NCI-H460 (cell line): ENCODE measurements at places on chromosomes 2 and 18.

GRCh38 chr2:169573974-169574299 is 272 bp upstream of the FASTKD1 start:
- no peak for DNase-seq

DNA sequence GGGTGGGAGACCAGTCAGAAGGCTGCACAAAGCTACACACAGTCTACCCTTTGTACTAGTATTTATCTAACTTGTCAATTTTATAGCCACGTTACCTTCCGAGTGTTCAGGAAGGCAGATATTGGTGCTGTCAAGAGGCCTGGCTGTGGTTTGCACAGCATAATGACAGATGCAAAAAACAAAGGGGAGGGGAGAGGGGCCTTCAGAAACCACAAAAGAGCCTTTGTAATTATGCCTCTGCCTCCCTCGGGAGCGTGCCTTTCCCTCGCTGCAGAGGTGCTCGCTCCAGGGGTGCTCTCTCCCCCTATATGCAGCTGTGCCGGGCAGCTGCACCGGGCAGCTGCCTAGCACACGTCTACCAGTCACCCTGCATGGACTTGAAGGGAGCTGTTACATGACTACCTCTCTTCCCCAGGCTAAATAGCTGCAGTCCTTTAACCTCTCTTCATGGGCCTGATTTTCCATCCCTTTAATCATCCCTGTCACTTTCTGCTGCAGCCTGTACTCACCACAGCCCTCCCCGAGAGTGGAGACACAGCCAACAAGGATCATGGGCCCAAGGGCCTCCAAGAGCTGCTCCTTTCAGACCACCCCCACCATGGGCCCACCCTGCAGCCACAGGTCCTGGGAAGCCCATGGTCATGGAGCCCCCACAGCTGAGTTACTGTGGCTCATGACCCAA is 168.4 kb upstream of the PKDCC start:
- DNase-seq = no peak

DNA sequence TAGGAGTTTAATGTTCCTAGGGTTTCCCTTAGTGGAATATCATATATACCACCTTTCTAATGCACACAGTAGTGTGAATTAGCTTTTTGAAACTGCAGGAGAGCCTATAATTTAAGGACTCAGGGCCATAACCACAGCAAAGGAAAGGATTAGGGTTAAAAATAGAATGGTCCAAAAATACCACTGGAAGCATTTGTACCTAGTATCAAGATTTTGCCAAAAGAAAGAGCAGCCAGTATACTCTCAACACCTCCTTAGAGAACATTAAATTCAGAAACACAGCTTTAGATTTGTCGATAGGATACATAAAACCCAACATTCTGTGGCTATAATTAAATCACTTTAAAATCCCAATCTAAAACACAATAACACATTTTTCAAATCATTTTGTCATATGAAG is 634.9 kb downstream of the EPHA4 start:
- no peak for DNase-seq

- no peak for DNase-seq
Measured at GRCh38 chr18:55320424-55321264, 267.3 kb downstream of the TCF4 start.

DNA sequence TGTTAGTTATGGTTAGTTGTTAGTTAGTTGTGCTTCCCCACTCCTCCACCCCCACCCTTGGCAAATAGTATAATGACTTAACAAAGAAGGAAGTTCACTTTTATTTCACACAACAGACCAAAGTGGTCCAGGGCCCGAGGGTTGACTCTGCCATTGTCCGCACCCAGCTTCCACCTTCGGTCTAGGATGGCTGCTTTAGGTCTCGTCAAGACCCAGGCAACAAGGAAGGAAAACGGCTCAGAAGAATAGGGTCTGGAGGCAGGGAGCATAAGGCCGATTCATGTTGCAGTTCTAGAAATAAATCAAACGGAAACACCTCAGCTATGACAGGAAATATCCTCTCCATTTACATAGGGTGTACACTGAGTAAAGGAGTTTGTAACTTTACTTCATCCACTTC is 206.0 kb upstream of the CXCR4 start:
- no peak for DNase-seq

- DNase-seq = no peak
Measured at GRCh38 chr2:133331436-133331835, 236.8 kb downstream of the NCKAP5 start.

GRCh38 chr18:48544661-48545415 is 6.0 kb downstream of the CTIF start:
- no peak for DNase-seq

- DNase-seq = peak; percentile 73
Measured at GRCh38 chr18:36711813-36712444, 116.9 kb downstream of the TPGS2 start.

GRCh38 chr18:35786365-35787042 is 186.0 kb upstream of the RMP24 start:
- DNase-seq = no peak

DNA sequence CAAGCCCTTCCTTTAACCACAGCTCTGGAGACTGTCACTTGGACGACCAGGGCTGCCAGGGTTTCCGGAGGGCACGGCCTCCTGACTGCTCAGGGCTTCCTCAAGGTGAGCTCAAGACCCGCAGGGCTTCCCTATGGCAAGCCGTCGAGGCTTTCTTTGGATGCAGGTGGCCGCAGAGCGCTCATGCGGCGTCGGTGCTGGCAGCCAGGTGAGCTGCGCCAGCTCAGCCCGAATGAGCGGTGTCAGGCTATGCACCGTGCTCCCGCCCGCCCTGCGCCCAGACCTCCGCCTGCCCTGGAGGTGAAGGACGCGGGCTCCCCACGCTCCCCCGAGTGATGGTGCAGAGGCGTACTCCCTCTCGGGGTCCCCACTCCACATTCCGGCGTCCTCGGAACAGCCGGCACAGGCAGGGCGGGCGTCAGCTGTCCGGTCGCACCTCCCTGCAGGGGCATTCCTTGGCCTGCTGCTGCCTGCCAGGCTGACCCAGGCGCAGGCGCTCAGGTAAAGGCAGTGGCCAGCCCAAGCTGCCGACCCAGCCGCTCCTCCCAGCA is 20.8 kb upstream of the TUBB6 start:
- no peak for DNase-seq

- no peak for DNase-seq
Measured at GRCh38 chr2:240522406-240522805, 35.4 kb downstream of the ANKMY1 start.

- no peak for DNase-seq
Measured at GRCh38 chr2:100818003-100818605, 1.8 kb upstream of the NPAS2 start.

DNA sequence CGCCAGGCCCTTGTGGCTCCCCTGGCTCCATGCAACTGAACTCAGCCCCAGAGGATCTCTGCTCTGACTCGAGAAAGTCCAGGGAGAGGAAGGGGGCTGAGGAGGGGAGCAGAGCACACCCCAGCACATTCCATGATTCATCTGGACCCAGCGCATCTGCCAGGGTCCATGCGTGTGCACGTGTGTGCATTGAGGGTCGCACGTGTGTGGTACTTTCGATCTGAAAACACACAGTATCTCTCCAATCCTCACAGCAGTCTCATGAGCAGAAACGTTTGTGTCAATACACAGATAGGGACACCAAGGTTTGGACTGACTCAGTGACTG is 146.4 kb upstream of the ID2 start:
- no peak for DNase-seq

GRCh38 chr2:130796290-130796689 is 40.4 kb upstream of the ARHGEF4 start:
- no peak for DNase-seq

DNA sequence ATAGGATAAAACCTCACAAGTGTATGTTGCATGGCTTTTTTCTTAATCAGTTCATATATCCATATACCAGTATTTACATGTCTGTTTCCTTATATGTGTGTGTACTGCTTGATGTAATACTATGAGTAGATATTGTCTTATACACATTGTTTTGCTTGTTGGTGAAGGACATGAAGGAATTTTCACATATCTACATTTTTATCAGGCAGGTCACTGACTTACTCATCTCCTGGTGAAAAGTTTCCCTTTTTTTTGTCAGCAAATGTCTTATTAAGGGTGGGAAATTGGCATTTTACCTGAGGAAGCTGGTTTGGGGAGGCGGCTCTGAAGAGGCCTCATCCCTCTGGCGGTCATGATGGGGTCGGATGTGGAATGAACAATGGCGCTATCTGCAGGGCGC is 61.4 kb upstream of the LYPD1 start:
- no peak for DNase-seq

- no peak for DNase-seq
Measured at GRCh38 chr2:137050949-137051348, 285.6 kb downstream of the THSD7B start.

GRCh38 chr2:88696611-88697010 is 5.1 kb downstream of the RPIA start:
- DNase-seq = no peak

DNA sequence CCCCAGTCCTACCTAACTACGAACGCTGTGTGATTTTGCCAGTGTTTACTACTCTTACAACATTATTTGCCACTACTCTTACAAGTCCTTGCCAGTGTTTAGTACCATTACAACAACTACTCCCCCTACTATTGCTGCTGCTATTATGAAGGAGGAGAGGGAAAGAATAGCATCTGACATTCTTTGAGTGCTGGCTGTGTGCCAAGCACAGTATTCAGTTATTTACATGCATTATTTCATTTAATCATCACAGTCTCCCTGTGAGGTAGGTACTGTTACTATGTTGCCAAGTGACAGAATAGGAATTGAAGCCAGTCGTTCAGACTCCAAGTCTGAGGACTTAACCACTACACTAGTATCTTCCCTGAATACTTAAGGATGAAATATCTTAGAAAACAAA is 185.9 kb upstream of the FOSL2 start:
- no peak for DNase-seq

- DNase-seq = no peak
Measured at GRCh38 chr2:5845798-5846330, 153.7 kb downstream of the SOX11 start.

GRCh38 chr2:131366643-131367042 is 2.7 kb upstream of the RAB6D start:
- DNase-seq = no peak

DNA sequence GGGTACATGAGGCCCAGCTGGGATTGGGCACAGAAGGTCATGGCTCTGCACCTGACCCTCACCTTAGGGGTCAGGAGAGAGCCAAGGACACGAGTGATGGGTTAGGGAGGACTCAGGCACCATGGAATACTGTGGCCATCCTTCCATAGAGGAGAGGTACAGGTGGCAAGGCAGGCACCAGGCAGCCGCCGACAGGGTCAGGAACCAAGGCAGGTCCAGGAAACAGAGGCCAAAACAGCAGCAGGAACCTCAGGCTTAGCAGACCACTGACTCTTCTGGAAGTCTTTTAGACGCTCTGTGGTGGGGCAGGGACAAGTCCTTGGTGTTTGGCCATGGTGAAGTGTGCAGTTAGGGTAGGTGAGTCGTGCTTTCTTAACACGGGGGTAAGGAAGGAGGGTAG is 128.0 kb downstream of the NEDD4L start:
- DNase-seq = no peak

GRCh38 chr2:113124984-113125855 is 2.2 kb upstream of the IL1RN start:
- DNase-seq = no peak

- DNase-seq = no peak
Measured at GRCh38 chr2:86616502-86616901, 7.2 kb downstream of the RNF103 start.

DNA sequence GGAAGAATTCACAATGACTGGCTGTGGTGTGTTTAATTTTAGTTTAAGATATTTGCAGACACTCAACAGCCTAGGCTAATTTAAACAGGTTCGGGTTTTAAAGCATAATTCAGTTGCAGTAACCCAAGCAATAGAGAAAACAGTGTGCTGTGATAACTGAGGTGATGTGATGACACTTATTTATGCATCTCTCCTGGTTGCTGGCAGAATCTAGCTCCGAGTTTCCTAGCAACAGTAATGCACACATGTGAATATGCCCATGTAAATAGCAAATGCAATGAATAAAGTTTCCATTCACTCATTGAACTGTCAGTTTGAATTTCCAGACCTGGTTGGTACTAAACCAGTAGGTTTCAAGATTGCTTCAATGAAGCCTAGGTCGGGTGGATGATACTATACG is 426.5 kb downstream of the TMX3 start:
- DNase-seq = no peak

GRCh38 chr2:47486841-47487497 is 84.0 kb downstream of the MSH2 start:
- no peak for DNase-seq

DNA sequence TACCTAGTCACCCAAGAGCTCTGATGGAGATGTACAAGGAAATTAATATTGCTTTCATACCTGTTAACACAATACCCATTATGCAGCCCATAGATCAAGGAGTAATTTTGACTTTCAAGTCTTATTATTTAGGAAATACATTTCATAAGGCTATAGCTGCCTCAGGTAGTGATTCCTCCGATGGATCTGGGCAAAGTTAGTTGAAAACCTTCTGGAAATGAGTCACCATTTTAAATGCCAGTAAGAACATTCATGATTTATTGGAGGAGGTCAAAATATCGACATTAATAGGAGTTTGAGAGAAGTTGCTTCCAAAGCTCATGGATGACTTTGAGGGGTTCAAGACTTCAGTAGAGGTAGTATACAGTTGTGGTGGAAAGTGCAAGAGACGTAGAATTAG is 931.4 kb upstream of the ACVR2A start:
- no peak for DNase-seq

DNA sequence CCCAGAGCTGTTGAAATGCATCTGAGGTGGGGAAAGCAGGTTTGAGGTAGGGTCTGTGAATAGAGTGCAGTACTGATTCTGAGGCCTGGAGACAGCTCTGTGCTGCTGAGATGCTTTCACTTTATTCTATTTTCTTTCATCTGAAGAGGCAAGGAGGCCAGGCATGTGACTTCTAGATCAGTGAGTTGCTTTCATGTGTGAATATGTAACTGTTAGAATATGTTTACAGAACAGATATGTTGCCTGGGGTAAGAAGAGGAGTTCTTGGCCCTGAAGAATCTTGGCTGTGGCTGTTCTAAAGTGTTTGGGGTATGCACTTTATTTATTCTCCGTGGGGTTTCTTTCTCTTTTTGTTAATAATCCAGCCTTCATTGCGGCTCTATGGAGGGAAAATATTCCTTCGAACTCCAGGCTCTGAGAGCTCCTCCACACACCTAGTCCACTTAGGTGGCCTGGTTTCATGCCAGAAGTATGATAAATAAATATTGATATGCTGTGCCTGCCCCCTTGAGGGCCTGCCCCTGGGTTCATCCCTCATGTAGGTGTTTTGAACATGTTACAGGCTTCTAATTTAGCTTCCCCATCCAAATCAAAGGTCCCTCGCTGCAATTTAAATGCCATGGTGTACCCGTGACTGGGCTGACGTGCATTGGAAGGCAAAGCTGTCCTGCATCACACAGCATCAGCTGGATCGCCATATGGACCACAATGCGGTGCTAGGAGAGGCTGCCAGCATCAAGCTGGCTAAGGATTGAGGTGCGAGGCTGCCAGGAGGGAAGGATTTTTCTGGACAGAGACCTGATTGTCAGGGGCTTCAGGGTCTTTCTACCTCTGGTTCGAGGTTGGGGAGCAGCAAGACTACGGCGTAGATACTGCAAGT is 102.9 kb downstream of the PRKCE start:
- no peak for DNase-seq

GRCh38 chr18:35662293-35663062 is 80.9 kb downstream of the GALNT1 start:
- no peak for DNase-seq
